ENCODE measurements at places on chromosomes 6 and 20. TPM values are rescaled to one million over a fixed set of nuclear protein-coding genes. Genes with fewer than 3 reads are reported as not detected.

DNA sequence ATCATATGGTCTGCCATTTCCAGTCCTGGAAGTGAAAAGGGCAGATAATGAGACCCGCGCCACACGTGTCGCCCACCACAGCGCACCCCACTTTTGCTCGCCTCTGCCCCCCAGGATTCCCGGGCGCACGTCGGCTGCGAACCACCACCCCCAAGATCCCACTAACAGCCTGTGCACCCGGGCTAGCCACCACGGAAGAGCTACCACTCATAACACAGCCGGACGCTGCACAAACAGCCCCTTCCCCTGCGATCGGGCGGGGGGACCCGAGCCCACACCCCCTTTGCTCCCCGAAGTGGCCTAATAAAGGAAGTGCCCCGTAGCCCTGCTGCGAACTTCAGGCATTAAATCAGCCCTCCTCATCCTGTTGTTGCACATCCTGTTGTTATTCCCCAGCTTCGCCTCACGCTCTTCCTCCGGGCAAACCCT is 506 bp downstream of the CITED2 start:
- H3K4me1 ChIP-seq: peaks cover 24% of the 10 kb centered on the region
- H3K36me3 ChIP-seq: peaks cover 13% of the 10 kb centered on the region
- peak overlapping the region; percentile 100 for H3K27ac ChIP-seq
- no peak for DNase-seq

GRCh38 chr20:15039088-15039752 is 701.8 kb upstream of the FLRT3 start:
- H3K4me1 ChIP-seq: no peaks in the 10 kb centered on the region
- DNase-seq: no peak
- H3K27me3 ChIP-seq: no peaks in the 10 kb centered on the region
- H3K4me3 ChIP-seq: no peak overlapping the region
- H3K27ac ChIP-seq: no peak overlapping the region
- no peaks in the 10 kb centered on the region for H3K36me3 ChIP-seq

Gene NR2E1
- total RNA-seq: not detected

Gene SLC29A1
- total RNA-seq: 22.5 TPM

DNA sequence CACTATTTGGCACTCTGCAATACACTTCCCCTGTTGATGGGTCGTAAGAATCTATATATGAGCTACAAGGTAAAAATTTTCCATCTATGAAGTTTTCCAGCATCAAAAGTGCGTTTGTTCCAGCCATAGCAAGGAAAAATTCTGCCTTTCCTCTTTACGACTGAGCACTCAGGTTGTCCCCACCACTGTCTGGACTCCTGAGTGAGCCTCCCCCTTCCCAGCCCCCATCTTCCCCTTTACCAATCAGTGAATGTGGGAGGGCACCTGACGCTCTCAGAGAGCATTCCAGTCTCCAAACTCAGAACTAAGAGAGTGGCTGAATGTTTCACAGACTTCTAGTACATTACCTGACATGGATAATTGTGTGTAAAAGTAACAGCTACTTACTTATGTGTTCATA is at the start of gene ALDH8A1:
Gene ALDH8A1 (minus strand): TSS at position 175 of the 400 bp plus-strand sequence. CDS start 48 bp downstream, at position 127.
- DNase-seq: no peak
- H3K4me1 ChIP-seq: no peaks in the 10 kb centered on the region
- H3K4me3 ChIP-seq: no peak within 1 kb of the TSS
- H3K27me3 ChIP-seq: no peaks in the 10 kb centered on the region
- H3K27ac ChIP-seq: no peak within 1 kb of the TSS

Gene CCN6
- not detected for total RNA-seq

Gene SLPI
- total RNA-seq: not detected

GRCh38 chr20:62558779-62559178 is 83.0 kb upstream of the GATA5 start:
- no peak overlapping the region for H3K4me3 ChIP-seq
- H3K27me3 ChIP-seq: peaks cover 11% of the 10 kb centered on the region
- no peaks in the 10 kb centered on the region for H3K36me3 ChIP-seq
- no peak overlapping the region for H3K27ac ChIP-seq

Gene TNF
- total RNA-seq: 18.5 TPM

Gene HSPA1L
- 4.5 TPM for total RNA-seq

Gene CALHM5
- total RNA-seq: not detected

DNA sequence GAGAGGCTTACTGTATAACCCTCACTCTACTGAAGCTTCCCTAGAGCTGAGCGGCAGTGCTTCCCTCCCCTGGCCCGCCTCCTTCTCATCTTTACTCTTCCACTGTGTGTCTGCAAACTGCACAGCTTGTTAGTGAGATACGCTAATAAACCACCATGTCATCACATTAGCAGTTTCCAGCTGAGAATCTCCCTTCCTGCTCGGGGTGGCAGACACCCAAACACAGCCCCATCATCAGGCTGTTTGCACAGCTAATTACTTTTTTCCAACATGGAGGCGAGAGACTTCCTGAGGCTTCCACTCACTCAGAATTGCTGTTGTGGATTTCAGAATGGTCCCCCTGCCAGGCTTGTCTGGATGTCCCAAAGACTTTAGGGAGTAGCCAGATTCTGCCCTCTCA is 444.9 kb upstream of the SULF2 start:
- peaks cover 7% of the 10 kb centered on the region for H3K4me1 ChIP-seq
- no peak overlapping the region for H3K4me3 ChIP-seq
- no peak for DNase-seq
- H3K36me3 ChIP-seq: no peaks in the 10 kb centered on the region
- H3K27ac ChIP-seq: no peak overlapping the region

DNA sequence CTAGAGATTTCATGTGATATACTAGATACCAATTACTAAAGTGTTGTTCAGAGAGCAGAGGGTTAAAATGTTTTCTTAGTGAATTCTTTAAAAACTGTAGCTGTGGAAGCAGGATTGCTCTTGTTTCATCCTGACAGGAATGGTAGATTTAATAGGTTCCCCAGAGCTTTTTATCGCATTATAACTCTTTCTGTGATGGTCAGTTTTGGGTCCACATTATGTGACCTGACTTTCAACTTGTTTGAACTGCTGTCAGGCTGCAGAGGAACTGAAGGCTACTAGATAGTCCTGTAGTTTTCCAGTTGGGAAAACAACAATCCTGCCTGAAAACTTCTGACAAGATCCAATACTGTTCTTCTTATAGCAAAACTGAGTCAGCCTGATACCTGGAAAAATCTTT is 329.3 kb upstream of the FLRT3 start:
- H3K36me3 ChIP-seq: no peaks in the 10 kb centered on the region
- H3K4me1 ChIP-seq: no peaks in the 10 kb centered on the region
- no peaks in the 10 kb centered on the region for H3K27me3 ChIP-seq
- H3K27ac ChIP-seq: no peak overlapping the region
- no peak overlapping the region for H3K4me3 ChIP-seq

DNA sequence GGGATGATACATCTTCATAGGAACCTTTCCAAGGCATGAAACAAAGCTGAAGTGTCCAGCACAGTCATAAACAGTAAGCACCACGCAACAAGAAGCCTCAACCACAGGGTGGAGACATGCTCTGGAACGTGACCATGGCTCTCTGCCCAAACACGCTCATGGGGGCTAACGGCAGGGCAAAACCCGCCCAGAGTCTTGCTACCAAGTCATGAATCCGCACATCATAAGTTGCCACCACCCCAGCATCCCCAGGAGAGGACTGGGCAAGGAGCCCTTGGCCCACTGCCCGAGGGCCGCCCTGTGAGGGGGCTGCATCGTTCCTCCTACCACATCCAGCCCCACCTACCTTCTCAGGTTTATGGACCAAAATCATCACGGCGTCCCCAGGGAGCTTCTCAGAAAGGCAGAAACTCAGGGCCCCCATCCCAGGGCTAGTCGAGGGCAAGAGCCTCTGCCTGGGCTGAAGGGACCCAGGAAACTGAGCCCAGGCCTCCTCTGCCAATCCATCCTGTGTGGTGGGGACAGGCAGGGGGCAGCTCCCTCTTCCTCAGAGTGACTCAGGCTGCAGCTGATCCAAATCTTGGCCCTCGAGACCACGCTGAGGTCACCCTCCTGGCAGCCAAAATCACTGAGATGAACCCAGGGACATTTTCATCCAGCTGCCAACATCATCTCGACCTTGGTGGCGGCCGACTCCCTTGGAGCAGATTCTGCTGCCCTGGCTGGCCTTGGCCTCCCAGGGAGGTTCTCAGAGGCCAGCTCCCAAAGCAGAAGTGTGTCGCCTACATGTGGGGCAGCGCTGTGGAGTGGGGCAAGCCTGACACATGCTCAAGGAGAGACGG is 42.6 kb downstream of the BMP7 start:
- H3K4me3 ChIP-seq: no peak overlapping the region
- H3K36me3 ChIP-seq: no peaks in the 10 kb centered on the region
- H3K27me3 ChIP-seq: no peaks in the 10 kb centered on the region
- DNase-seq: no peak
- no peaks in the 10 kb centered on the region for H3K4me1 ChIP-seq

Gene C6orf89
- 46.0 TPM for total RNA-seq

DNA sequence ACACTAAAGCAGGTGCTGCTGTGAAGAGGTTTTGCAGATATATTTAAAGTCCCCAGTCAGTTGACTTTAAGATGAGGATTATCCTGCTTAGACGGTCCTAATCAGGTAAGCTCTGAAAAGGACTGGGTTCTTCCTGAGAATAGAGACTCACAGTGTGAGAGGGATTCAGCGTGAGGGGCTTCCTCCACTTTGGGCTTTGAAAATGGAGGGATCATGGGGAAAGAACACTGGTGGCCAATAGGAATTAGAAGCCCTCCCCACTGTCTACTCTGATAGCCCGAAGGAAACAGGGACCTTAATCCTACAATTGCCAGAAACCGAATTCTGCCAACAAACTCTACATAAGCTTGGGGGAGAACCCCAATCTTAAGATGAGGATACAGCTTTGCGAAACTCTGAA is 29.7 kb upstream of the HLA-G start:
- no peak for DNase-seq
- H3K36me3 ChIP-seq: no peaks in the 10 kb centered on the region
- H3K27ac ChIP-seq: no peak overlapping the region
- H3K27me3 ChIP-seq: peaks cover 45% of the 10 kb centered on the region

GRCh38 chr6:150207931-150208570 is 65.2 kb downstream of the PPP1R14C start:
- DNase-seq: no peak
- H3K4me1 ChIP-seq: peaks cover 1% of the 10 kb centered on the region
- no peaks in the 10 kb centered on the region for H3K27me3 ChIP-seq
- no peaks in the 10 kb centered on the region for H3K36me3 ChIP-seq
- no peak overlapping the region for H3K4me3 ChIP-seq

Gene TRAM2
- 5.0 TPM for total RNA-seq

- DNase-seq: no peak
- H3K4me3 ChIP-seq: no peak overlapping the region
- no peaks in the 10 kb centered on the region for H3K36me3 ChIP-seq
- H3K27ac ChIP-seq: no peak overlapping the region
- peaks cover 2% of the 10 kb centered on the region for H3K4me1 ChIP-seq
- H3K27me3 ChIP-seq: peaks cover 34% of the 10 kb centered on the region
Observed at GRCh38 chr20:33211817-33212424, 5.2 kb upstream of the BPIFA3 start.

DNA sequence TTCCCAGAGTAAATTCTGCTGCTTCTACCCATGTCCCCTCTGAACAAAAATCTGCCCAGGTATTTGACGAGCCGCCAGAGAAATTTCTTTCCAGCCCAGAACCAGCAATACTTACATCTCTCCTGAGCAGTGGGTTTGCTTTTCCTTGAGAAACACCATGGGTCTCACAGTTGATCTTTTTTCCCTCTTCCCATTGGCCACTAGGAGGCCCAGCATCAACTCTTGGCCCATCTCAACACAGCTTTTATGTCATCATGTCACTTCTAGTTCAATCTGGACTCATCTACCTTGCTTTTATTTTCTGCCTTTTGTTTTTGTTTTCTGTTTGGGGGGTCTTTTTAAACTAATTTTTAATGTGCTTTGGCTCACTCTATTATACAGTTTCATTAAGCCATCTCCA is 18.8 kb downstream of the MAFB start:
- H3K27ac ChIP-seq: no peak overlapping the region
- H3K27me3 ChIP-seq: peaks cover 2% of the 10 kb centered on the region
- no peak overlapping the region for H3K4me3 ChIP-seq
- no peaks in the 10 kb centered on the region for H3K36me3 ChIP-seq

DNA sequence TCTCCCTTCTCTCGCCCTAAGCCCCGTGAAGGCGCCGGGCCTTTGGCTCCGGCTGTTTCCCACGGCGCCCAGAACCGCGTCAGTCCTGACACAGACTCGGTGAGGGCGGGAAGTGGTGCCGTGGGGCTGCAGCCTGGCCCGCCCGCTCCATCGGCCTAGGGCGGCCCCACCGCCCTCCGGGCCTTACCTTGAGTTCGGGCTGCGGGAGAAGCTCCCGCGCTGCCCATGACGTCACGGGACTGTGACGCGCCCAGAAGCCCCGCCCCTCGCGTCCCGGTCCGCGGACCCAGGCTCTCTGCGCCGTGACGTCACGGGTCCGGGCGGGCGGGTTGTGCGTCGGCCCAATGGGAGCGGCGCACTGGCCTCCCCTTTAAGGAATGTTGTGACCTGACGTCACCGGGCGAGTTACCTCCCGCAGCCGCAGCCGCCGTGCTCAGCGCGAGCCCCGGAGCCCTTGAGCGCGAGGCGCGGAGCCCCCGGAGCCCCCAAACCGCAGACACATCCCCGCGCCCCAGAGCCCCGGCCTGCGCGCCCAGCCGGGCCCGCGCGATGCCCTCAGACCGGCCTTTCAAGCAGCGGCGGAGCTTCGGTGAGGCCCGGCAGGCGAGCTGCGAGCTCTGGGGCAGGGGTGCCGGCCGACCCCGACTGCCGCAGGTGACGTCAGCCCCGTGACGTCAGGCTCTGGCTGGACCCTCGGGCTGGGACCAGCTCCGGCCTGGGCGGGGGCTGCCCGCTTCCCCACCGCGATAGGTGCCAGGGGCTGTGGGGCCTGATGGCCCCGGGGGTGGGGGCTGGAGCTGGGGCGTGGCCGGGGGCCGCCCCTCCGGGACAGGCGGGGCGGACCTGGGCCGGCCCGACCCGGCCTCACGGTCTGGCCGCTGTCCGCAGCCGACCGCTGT is at the start of gene MAP1LC3A:
Gene MAP1LC3A (plus strand): TSS at position 399 of the 899 bp plus-strand sequence. CDS start 151 bp downstream, at position 550.
- peak within 1 kb of the TSS; percentile 84 for H3K27ac ChIP-seq
- DNase-seq: peak; percentile 94
- no peaks in the 10 kb centered on the region for H3K36me3 ChIP-seq
- peak within 1 kb of the TSS; percentile 85 for H3K4me3 ChIP-seq
- H3K27me3 ChIP-seq: no peaks in the 10 kb centered on the region

Gene TRIM15
- not detected for total RNA-seq

- no peaks in the 10 kb centered on the region for H3K36me3 ChIP-seq
- no peak overlapping the region for H3K27ac ChIP-seq
- no peaks in the 10 kb centered on the region for H3K4me1 ChIP-seq
Observed at GRCh38 chr6:70277470-70277869, 25.4 kb downstream of the COL9A1 start.

Gene COX4I2
- not detected for total RNA-seq

Gene FOXP4
- 7.5 TPM for total RNA-seq

Gene KCNK5
- total RNA-seq: 7.8 TPM

GRCh38 chr20:49185071-49185761 is 2.9 kb downstream of the STAU1 start:
- no peak for DNase-seq
- H3K4me1 ChIP-seq: peaks cover 41% of the 10 kb centered on the region
- peak overlapping the region; percentile 7 for H3K4me3 ChIP-seq
- H3K36me3 ChIP-seq: peaks cover 15% of the 10 kb centered on the region
- no peak overlapping the region for H3K27ac ChIP-seq

All from activated naive CD8-positive, alpha-beta T cell treated with anti-CD3 and anti-CD28 coated beads, Interleukin-2, amount 10 ng/mL, durations not matched to agents 7 days and 5 days (primary cell).